ENCODE measurements at places on chromosomes 4 and X.

- DNase-seq, result no peak
Observed at GRCh38 chr4:19831644-19832285, 419.9 kb upstream of the SLIT2 start.

- DNase-seq, result no peak
Observed at GRCh38 chr4:98619180-98619579, 39.2 kb downstream of the TSPAN5 start.

- DNase-seq, result no peak
Observed at GRCh38 chrX:55026143-55026542, 4.6 kb downstream of the ALAS2 start.

GRCh38 chr4:99857307-99857706 is 36.9 kb downstream of the LAMTOR3 start:
- no peak for DNase-seq

- DNase-seq, result no peak
Observed at GRCh38 chr4:89988268-89988667, 93.6 kb downstream of the MMRN1 start.

DNA sequence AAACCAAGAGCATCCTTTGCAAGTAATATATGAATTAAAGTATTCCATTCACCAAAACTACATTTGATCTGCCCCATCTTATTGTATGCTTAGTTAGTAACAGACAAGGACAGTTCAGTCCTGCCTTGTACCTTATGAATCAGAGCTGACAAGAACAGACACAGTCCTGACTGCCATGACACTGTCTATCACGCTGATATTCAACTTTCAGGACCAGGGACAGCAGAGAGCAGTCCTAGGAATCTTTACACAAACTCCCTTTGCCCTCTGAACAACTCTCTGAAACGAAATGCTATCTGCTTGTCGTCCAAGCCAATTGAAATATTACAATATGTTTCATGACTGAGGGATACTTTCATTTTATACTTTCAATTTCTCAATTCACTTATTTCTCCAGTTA is 268.6 kb upstream of the VCX start:
- no peak for DNase-seq

- DNase-seq, result no peak
Observed at GRCh38 chrX:28472926-28473325, 114.3 kb upstream of the IL1RAPL1 start.

DNA sequence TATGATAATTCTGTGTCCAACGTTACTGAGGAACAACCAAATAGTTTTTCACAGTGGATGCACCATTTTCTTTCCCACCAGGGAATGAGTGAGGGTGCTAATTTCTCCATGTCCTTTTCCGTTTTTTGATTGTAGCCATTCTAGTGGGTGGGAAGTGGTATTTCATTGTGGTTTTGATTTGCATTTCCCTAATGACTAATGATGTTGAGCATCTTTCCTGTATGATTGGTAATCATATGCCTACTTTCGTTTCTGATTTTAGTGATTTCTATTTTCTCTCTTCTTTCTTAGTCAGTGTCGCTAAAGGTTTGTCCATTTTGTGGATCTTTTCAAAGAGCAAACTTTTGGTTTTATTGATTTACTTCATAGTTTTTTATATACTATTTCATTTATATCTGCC is 32.1 kb upstream of the TEX13D start:
- DNase-seq, result no peak

DNA sequence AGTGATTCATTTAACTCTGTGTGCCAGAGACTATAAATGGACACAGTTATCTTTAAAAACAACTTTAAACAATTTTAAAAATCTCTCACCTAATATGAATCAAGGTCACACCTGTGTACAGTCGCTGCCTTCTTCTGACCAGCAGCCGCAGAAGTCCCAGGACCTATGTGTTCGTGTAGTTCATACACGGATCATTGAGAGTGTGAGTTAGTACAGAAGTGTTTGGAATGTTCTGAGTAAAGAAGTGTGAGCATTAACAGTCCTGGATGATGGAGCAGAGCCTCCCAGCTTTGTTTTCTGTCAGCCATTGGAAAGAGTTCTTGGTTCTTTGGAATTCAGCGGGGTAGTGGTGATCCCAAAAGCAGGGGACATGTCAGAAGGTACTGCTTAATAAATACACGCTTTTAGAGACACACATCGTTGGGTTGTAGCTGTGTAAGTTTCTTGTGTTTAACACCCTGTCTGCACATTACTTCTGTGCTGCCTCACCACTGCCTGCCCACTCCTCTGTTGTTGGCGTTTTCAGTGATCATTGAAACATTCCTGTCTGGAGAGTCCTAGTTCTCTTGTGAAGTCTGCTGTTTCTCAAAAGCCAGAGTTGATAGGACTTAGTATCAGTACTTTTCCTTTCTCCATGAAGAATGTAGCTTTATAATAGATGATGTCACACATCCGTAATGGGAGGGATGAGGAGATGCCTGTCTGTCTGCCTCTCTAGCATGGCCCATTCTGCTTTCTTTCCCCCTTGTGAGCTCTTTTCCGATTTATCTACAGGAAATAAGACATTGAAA is 90.6 kb downstream of the PTTG2 start:
- no peak for DNase-seq

GRCh38 chr4:141567326-141567915 is 69.0 kb upstream of the IL15 start:
- no peak for DNase-seq

DNA sequence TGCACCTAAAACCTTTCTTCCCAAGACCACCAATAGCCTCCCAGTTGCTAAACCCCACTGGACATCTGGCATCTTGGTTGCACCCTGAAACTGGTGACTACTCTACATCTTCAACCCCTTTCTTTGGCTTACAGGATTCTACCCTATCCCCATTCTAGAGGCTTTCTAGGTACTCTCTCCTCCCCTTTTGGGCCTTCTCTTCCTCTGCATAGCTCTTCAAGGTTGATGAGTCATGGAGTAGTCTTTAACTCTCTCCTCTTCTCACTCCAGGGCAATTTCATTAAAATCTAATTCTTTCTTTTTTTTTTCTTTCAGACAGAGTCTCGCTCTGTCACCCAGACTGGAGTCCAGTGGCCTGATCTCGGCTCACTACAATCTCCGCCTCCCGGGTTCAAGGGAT is 16.8 kb downstream of the APOO start:
- no peak for DNase-seq

DNA sequence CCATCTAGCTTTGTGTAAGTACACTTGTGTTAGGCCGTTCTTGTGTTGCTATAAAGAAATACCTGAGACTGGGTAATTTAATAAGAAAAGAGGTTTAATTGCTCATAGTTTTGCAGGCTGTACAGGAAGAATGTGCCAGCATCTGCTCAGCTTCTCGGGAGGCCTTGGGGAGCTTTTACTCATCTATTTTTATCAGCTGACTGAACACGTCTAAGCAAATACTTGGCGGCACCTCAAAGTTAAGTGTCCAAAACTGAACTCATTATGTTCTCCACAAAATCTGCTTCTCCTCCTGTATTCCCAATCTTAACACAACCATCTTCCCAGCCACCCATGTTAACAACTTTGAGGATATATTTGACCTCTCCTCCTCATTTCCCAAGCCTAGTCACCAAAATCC is 42.4 kb upstream of the GATB start:
- no peak for DNase-seq

GRCh38 chrX:96244955-96245354 is 439.7 kb upstream of the DIAPH2 start:
- no peak for DNase-seq

DNA sequence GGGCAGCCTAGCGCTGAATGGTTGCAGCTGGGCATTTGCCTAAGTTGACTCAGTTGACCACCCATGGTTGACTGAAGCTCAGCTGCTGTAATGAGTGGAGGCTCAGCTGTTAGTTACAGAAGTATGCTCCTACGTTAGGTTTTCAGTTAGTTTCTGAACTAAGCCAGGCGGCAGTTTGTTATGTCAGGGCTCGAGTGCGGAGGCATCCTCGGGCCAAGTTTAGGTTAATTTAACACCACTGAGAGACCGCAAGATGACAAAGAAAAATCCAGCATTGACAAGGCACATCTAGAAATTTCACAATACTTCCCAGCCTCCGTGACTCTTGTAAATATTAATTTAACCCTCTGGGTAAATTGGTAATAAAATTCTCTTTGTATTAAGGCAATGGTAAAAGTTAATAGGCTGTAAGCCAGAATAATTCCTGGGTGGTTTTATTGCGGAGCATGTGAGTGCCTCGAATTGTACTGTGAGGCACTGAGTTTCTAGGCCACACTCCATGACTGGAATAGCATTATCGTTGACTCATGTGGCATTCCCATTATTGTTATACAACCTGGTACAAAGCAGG is 33.1 kb upstream of the CDKN2AIP start:
- no peak for DNase-seq

DNA sequence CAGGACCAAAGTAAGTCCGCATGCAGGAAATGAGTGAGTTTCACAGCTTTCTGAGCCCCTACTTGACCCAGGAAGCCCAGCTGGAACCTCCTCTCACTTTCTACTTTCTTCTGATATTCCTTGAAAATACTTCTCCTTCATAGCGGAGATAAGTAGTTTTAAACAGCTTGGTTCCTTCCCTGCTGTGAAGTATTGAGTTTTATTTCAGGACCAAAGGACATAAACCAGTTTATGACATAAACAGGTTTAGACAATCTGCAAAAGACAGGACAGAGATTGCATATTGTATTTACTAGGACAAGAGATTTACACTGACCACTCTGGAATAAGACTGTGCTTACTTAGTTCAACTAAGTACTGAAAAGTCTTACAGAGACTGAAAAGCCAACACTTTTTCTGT is 54.8 kb downstream of the PAGE2 start:
- DNase-seq, result no peak

- DNase-seq, result no peak
Observed at GRCh38 chrX:149629730-149630387, 1.7 kb downstream of the TMEM185A start.

DNA sequence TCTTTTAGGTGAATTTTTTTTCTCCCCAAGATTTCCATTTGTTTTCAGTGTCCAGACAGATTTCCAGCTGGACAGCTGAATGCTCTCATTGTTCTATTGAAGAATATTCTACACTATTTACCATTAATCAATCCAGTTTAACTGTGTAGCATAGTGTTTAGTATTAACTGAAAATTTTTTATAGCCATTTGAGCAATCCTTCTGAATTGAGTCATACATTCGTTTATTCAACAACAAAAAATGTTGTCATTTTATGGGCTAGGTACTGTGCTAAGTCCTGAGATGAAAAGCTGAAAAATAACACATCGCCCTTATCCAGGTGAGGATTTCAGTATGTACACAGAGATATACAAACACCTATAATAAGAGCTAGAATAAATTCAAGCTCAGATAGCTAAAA is 223.3 kb downstream of the COL25A1 start:
- DNase-seq, result no peak

GRCh38 chr4:39631700-39632079 is 7.0 kb downstream of the SMIM14 start:
- no peak for DNase-seq

DNA sequence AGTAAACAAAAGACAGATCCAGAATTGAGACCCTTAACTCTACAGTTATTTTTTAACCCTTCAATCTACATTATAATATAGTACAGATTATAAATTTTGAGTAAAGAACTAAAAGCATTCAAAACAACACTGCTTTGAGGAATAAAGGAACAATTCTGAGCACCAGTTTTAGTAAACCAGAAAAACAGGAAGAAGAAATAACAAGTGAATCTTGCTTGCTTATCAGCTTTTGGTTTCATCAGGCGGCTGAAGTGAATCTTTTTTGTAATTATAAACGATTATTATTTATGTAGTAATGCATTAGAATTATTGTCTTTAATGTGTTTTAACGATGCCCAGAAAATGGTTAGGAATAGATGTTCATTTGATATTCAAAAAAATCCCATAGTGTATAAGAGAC is 305.4 kb downstream of the ARAP2 start:
- no peak for DNase-seq

- DNase-seq, result no peak
Observed at GRCh38 chr4:173505924-173506518, 24.0 kb downstream of the HAND2 start.

GRCh38 chr4:64477127-64477526 is 67.9 kb upstream of the TECRL start:
- no peak for DNase-seq

Measured in CMK (cell line).